Activated T-cell treated with anti-CD3 and anti-CD28 coated beads for 4 hours (primary cell): ENCODE measurements at places on chromosomes 2 and 18.
A peak's percentile ranks its signal among the peaks of the same experiment; 100 is the strongest.

- no peak for DNase-seq
These were observed 259.8 kb upstream of the CCDC68 start for GRCh38 chr18:55219059-55219458.

DNA sequence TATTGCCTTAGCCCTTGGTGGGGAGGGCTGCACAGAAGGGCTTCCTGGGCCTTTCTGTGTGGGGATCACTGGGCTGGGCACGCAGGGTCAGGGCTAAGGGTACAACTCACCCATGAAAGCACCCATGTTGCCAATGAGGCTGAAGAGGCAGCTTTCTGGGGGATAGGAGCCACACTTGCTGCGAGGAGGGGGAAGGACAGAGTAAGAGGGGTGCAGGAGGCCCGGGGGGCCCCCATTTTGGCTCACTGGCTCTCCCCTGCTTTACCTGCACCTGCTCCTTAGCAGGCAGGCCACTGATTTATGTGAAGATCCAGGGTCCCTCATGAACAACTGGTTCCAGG is 2.3 kb downstream of the TMEM150A start:
- DNase-seq: no peak

DNA sequence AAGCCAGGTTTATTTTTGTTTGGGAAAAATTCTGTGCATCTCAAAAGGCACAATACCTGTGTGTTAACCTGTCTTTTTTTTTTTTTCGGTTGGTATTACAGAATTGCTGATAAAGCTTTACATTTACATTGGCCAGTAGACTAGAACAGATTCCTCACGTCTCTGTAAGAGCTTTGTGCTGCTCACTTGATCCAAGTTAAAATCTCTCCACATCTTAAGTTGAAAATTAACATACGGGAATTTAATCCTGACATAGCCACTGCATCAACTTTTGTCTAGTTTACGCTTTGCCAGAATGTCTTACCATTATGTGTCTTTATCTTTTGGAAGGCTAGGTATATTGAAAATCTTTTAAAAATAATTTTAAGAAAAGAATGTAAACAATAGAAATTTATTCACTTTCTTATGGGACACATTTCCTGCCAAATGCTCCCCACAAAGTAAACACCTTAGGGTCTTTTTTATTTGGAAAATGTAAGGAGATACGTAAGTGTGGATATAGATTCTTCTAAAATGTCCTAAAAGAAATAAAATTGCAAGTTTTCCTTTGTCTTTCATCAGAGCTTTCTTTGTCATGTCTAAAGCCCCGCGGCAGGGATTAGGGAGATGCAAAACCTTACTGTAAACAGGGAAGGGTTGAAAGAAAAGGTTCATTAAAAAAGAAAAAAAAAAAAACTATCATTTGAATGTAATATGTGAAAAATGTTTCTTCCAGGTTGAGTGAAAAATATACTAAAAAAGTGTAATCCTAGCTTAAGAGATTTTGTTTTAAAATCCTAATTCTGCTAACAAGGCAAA is 912.8 kb downstream of the NRXN1 start:
- DNase-seq: no peak

GRCh38 chr2:237488901-237489860 is 2.1 kb downstream of the MLPH start:
- DNase-seq: no peak

DNA sequence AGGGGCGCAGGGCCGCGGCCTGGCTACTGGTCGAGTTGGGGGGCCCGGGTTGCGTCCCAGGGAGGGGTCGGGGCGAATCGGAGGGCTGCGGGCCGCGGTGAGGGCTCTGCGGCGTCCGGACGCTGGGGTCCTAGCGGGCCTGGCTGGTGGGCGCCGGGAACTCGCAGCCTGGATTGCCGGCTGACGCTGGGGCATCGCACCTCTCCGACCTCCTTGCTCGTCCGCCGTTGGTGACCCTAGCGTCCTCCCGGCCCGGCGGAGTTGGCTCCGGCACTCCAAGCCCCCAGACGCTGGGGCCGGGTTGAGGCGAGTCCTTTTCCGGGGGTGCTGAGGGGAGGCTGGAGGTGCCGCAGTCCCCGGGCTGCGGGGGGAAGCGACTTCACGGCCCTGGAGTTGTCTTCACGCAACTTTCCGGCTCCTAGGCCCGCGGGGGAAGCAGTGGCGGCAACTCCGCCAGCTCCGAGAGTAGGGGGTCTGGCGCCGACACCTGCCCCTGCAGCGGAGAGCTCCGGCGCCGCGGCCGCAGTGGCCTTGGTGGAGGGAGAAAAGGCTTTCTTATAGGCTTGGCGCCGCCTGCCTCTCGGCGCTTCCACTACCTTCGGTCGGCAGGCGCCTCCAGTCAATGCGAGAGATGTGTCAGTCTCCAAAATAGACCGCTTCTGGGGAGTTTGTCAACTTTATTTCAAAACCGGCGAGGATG is 70.3 kb downstream of the HAUS1 start:
- DNase-seq: peak; percentile 21

DNA sequence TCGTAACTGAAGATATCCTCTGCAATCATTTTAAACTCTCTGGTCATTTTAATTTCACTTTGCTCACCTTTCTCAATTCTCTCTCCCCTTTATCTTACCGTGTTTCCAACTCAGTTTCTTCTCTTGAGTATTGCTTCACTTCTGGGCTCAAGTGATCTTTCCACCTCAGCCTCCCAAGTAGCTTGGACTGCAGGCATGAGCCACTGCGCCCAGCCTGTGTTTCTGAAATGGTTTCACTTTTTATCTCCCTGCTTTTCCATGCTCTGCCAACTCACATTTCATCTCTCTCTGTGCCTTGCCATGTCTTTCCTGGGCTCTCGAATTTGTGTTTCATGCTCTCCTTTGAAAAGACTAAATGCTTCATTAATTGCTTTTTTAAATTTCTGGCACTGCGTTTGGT is 30.5 kb upstream of the TMEM131 start:
- no peak for DNase-seq

DNA sequence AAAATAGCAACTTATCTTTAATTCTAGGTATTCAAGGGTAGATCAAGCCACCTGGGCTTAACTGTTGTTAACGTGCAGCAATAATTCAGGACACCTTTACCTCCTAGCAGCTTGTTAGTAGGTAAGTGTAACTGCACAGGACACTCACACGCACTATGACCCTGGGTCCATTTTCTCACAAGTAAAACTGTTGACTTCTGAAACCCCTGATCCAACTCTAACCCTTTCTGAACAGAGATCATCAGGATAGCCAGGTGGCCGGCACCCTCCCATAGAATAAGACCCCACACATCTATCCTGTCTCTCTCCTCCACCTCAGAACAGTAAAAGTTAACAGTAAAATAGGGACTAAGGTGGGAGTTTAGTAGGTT is 610 bp downstream of the SPC25 start:
- no peak for DNase-seq

- DNase-seq: no peak
These were observed 2.1 kb downstream of the RHOB start for GRCh38 chr2:20448977-20449306.

- no peak for DNase-seq
These were observed 9.5 kb downstream of the PID1 start for GRCh38 chr2:229261599-229261998.

DNA sequence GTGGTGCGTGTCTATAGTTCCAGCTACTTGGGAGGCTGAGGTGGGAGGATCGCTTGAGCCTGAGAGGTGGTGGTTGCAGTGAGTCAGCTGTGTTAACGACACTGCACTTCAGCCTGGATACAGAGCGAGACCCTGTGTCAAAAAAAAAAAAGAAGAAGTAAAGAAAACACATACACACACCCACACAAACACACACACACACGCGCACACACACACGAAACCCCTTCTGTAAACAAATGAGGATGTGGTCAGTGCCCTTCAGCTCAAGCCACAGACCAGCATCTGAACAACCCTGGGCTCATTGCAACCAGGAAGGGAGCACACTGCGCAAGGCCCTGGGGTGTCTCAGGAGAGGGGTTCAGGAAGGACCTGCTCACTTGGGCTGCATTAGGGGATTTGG is 47.9 kb upstream of the KCNF1 start:
- DNase-seq: no peak

DNA sequence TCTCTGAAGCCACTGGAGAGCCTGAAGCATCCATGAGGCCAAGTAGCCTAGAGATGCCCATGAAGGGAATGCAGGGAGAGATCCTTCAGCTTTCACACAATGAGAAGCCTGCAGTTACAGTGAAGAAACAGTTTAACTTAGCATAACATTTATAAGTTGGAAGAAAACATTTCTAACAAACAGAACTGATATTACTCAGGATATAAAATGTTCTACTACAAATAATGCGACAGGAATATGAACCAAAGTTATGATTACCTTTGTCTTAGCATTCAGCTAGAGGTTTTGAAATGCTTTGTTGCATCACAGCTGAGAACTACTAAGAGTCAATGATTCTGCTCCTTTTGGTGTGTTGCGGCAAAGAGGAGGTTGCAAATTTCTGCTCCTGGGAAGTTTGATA is 6.9 kb upstream of the KYNU start:
- DNase-seq: no peak

GRCh38 chr2:88016086-88016959 is at the start of gene RNU2-63P:
Gene RNU2-63P, minus strand, starts transcription at chr2:88016547.
- peak; percentile 68 for DNase-seq

GRCh38 chr2:225766431-225766830 is 366.9 kb downstream of the NYAP2 start:
- no peak for DNase-seq

DNA sequence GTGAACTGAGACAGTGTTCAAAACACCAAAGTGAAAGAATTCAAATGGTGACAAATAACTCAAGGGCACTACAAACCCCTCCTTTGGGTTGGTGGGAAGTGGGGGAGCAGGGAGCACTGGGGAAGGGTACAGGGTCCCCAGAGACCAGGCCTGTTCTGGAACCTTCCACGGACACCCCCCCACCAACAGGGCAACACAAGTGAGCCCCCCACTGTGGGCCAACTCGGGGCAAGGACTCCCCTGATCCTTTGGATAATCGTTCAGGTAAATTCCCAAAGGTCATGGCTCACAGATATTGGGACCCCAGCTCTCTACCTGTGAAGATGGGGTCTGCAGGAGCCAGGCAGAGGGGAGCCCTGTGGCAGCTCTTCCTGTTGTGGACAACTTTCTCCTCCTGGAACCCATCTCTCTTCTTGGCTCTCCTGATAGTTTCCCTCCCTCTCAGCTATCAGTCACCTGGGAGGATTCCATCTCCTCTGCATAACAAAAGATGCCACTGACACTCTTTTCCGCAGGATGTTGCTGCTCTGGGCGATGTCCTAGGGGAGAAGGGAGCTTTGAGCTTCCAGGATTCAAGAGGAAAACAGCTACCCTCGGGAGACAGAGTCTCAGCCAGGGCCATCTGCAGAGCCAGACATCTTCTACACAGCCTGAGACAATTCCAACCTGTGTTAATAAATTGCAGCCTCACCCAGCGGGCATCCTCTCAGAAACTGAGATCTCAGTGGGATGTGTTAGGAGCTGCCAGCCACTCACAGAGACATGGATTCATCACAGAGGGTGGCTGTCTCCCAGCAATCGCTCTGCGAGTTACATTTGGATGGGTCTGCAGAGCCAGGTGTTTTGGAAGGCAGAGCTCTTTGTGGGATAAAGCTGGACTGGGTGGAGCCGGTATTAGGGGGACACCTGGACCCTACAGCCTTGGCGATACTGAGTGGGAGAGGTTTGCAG is 35.4 kb downstream of the MBP start:
- DNase-seq: no peak

GRCh38 chr2:40329739-40330030 is 122.2 kb downstream of the SLC8A1 start:
- no peak for DNase-seq

DNA sequence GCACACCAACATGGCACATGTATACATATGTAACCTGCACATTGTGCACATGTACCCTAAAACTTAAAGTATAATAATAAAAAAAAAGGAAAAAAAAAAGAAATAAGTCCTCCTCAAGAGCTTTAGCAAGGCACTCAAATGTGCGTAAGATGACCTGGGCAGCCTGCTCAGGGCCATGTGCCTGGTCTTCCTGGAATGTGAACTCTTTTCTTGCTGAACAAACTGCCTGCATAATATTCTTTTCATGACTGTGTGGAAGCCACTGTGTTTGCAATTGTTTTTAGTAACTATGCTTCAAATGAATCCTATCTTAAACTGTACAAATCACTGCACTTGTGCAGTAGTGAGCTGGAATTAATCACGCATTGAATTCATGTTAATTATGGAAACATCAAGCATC is 168.1 kb upstream of the TPO start:
- DNase-seq: no peak

GRCh38 chr18:8478166-8478967 is 130.9 kb upstream of the RAB12 start:
- peak; percentile 14 for DNase-seq

GRCh38 chr2:111675419-111676194 is 208.4 kb downstream of the ANAPC1 start:
- DNase-seq: no peak

DNA sequence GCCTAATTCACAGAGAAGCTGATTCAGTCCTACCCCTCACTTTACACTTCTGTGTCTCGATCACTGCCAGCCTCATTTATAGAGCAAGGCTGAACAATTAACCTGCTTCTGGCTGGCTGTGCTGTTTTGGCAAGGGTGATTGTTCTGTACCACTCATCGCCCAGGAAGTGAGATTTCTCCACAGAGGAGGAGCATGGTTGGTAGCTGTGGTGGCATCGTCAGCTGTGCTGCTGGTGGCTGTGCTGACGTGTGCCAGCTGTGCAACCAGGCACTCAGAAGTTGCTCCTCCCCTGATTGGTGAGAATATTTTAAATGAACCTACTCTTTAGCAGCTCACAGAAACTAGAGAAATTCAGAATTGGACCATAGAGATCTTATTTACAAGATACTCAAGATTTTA is 158.3 kb downstream of the EML6 start:
- no peak for DNase-seq

DNA sequence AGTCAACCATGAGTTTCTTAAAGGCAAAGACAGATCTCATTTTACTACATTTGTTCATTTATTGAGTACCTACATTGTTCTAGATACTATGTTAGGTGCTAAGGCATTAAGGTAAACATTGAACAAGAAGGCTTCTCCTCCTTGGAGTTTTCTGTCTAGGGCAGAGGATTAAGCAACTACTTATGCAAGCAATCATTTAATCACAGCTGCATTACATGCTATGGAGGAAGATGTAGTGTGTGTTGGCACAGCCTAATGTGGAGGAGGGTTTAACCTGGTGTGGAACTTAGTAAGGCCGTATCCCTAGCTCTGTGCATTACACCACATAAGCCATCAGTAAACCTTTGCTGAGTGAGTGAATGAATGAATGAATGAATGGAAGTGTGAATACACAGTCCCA is 106.5 kb upstream of the MAP3K20 start:
- DNase-seq: no peak

DNA sequence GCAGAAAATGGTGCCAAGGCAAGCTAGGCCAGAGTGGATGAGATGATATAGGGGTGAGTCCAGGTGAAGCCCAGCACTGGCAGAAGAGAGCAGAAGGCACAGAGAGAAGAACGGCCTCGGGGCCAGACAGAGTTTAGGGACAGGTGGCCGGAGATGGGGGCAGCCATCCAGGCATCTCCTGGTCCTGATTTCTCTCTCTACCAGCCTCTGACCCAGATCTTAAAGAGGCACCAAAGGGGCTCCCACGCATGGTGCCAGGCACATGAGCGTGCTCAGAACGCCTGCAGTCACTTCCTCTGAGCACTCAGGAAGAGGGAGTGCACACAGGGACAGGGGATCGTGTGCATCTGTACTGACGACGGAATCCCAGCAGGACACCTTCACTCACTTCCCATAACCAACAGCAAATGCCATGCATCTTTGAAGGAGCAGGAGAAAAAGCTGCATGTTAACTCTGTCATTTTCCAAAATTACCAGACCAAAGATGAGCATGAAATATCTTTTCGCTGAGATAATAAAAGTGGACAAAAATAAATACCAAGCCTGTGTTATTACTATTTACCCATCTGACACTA is 427.8 kb upstream of the MYT1L start:
- DNase-seq: no peak
